ENCODE measurements at places on chromosomes 5 and 9.

- no peak for DNase-seq
These were observed 8.6 kb downstream of the AGPAT2 start for GRCh38 chr9:136678624-136679023.

- no peak for DNase-seq
These were observed 785.3 kb upstream of the RIOK2 start for GRCh38 chr5:97968346-97968745.

GRCh38 chr9:118882684-118883083, 486.6 kb downstream of the BRINP1 start:
- DNase-seq = no peak

- no peak for DNase-seq
These were observed 9.0 kb upstream of the ZSWIM6 start for GRCh38 chr5:61322738-61323725.

- DNase-seq = no peak
These were observed 63.2 kb downstream of the PRR16 start for GRCh38 chr5:120527251-120527650.

DNA sequence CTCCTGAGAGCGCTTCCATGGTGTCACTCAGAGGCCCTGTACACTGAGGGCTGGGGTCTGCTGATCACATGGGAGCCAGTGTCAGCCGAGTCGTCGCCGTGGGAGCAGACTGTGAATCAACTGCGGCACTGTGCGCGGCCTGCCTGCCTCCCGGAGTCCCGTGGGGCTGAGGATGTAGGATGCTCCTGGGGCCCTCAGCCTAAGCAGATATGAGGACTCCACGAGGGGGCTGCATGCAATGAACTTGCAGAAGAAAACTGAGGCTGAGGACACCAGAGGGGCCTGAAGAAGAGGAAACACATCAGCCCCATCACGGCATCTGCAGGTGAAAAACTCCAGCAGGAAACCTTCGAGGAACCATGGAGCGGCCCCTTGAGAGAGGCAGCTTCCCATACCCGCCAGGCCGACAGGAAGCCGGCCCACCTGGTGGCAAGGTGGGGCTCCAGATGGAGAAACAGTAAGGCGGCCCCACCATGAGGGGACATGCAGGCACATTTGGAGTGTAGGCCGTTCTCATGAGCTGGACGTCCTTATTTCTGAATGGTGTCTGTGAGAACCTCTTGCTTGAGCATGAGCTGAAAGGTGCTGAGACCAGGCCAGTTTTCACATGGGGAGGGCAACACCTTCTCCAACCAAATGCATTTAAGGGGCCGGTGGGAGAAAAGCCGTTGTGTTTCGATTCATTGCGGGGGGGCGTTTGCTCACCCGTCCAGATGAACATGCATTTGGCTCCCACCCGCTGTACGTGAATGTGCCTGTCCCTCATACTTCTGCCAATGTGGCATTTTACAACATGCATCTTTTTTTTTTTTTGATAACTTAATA, 35.2 kb upstream of the ADAMTS2 start:
- no peak for DNase-seq

DNA sequence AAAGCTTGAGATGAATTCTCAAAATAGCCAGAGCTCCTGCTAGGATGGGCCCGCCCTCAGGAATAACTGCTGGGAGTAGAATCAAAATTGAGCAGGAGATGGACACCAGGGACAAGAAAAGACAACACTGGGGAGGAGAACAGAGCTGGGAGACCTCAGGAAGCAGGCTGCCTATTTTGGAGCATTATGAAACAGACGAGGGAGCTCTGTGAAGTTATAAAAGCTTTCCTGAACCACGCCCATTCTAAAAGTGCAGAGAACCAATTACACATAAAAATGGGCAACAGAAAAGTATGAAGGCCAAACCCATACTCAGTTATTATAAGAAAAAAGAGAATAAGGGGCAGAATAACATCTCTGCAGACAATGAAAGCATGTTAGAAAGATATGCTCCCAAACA, 213.9 kb upstream of the TRPC7 start:
- DNase-seq = no peak

DNA sequence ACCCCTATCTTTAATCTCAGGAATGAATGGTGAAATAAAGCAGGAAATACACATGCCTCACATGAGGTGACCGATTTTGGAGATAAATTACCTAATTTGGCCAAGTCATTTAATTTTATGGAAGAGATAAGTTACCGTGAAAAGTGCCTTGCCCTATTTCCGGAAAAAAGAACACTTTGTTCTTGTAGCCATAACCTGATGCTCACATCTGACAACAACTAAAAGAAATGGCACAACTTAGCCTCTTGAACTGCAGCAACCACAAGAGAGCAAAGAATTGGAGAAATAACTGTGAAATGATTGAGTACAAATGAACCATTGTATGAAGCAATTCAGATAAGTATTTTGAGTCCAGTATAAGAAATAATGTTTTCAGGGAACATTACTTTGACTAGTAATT, 628.1 kb upstream of the TYRP1 start:
- no peak for DNase-seq

GRCh38 chr5:39668980-39669379, 244.2 kb upstream of the DAB2 start:
- DNase-seq = no peak

DNA sequence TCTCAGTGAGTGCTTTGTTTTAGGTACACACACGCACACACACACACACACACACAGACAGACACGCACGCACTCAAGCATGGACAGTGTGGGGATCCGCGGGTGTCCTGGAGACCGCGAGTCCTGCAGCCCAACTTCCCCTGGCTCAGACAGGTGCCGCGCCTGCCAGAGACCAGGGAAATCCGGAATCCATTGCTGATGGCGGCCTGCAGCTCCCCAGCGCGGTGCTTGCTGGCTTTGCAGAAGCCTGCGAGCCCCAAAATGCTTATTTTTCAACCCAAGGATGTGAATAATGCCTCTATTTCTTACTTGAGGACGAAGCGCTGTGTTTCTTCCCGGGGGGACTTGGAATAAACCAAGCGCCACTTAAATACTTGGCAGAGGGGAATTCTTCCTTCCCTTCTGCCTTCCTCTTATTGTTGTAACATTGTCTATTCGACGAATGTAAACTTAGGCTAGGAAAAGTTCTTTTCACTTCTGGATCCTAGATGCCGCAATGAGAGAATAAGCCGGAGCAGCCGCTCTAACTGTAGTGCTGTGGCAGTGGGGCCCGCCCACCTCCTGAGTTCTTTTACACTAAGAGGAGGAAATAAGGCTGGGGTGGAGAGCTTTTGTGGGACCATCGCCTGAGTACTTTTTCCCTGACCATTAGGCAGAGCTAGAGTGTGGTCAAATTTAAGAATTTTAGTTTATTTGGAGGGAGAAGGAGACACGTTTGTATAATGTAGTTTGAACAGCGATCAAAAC, 802 bp downstream of the ITGA2 start:
- DNase-seq = peak; percentile 4

- DNase-seq = no peak
These were observed 62.1 kb upstream of the IL6ST start for GRCh38 chr5:56056875-56057274.

DNA sequence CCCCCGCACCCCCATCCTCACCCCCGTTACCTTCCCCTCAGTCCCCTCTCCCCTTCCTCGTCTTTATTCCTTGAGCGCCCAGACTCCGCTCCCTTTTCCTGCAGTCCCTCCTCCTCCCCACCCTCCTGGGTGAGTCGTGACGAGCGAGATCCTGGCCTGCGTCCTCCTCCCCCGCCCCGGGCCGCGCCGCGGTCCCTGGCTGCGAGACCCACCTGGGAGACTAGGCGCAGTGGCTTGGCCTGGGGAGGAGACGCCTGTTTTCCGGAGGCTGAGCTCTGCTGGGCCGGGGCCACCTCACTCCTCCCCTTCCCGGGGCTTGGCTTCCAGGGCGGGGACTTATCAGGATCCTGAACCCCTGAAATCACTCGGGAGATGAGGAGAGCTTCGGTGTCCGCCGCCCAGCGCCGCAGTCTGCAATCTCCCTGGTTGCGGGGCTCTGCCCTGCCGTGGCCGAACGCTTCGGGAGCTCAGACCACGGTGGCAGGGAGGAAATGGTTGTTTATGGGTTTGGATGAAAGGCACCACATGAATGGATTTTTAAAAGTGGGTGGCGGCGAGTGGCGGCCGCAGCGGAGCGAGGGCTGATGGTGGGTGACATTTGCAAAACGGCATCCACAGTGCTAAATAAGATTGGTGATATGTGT, 984 bp downstream of the STXBP1 start:
- DNase-seq = peak; percentile 24

DNA sequence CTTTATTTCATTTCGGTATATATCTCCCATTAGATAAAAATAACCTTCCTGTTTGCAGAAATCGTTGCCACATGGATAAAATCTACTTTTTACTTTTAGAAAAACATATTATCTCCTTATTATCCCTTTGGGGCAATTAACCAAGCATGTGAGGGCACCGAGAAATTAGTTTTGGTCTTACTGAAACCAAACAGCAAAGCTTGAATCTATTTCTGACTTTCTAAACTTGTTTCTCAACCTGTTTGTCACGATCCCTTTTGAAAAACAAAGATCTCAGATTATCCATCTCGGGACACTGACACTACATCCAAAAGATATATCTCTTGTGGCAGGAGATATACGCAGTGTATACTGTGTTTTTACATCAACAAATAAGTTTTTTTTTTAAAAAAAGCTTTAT, 2.3 kb downstream of the TUT7 start:
- no peak for DNase-seq

DNA sequence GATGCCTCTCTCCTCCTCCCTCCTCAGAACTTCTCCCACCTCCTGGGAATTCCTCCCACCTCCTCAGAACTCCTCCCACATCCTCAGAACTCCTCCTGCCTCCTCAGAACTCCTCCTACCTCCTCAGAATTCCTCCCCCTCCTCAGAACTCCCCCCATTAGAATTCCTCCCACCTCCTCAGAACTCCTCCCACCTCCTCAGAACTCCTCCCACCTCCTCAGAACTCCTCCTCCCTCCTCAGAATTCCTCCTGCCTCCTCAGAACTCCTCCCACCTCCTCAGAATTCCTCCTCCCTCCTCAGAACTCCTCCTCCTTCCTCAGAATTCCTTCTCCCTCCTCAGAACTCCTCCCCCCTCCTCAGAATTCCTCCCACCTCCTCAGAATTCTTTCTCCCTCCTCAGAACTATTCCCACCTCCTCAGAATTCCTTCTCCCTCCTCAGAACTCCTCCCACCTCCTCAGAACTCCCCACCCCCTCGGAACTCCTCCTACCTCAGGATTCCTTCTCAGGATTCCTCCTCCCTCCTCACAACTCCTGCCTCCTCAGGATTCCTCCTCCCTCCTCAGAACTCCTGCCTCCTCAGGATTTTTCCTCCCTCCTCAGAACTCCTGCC, 23.9 kb downstream of the SLC46A2 start:
- no peak for DNase-seq

GRCh38 chr9:116937361-116937760, 250.3 kb downstream of the TRIM32 start:
- DNase-seq = no peak

DNA sequence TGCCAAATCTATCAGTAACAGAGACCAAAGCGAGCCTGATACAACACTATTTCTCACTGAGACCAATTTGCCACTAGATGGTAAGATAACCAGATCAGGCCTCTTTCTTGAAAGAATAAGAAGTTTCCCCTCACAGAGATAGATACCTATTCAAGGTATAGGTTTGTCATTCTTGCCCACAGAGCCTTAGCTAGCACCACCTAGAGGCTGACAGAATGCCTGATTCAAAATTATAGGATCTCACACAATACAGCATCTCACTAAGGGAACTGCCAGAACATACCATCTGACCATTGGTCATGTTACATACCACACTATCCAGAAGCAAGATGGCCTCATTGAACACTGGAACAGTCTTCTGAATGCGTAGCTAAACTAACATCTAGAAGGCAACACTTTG, 166.6 kb upstream of the HCN1 start:
- no peak for DNase-seq

GRCh38 chr5:150789943-150790611, 11.5 kb downstream of the SMIM3 start:
- DNase-seq = peak; percentile 11

DNA sequence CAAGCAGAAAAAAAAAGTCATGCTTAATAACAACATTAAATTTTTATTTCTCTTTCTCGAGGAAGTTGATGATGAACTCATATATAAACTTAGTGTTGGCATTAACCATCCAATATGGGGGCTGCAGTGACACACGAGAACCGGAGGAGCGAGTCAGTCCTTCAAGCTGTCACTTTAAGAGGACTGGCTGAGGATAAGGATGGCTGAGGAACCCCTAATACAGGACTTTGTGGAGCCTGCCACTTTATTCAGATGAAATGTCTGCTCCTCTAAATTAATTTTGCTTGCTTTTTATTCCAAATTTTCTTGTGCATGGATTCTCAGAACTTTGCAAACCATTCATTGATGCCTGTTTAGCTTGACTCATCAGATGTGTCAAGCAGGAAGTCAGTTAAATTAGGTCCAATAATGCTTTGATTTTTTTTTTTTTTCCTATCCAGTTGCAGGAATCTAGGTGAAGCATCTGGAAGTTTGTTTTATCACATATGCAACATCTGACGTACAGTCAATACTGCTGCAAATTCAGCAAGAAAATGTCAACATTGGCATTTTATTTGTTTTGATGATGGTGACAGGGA, 144.2 kb upstream of the COL5A1 start:
- DNase-seq = no peak

DNA sequence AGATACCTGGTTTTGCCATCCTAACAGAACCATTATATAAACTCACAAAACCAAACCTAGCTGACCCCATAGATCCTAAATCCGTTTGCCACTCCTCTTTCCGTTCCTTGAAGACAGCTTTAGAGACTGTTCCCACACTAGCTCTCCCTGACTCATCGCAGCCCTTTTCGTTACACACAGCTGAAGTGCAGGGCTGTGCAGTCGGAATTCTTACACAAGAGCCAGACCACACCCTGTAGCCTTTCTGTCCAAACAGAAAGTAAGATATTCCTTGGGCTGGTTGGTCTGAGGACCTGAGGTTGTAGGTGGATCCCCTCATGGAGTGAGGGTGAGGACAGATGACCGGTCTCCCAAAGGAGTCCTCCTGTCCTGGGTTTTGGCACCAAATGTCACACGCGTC, 56.7 kb upstream of the NAA35 start:
- no peak for DNase-seq

DNA sequence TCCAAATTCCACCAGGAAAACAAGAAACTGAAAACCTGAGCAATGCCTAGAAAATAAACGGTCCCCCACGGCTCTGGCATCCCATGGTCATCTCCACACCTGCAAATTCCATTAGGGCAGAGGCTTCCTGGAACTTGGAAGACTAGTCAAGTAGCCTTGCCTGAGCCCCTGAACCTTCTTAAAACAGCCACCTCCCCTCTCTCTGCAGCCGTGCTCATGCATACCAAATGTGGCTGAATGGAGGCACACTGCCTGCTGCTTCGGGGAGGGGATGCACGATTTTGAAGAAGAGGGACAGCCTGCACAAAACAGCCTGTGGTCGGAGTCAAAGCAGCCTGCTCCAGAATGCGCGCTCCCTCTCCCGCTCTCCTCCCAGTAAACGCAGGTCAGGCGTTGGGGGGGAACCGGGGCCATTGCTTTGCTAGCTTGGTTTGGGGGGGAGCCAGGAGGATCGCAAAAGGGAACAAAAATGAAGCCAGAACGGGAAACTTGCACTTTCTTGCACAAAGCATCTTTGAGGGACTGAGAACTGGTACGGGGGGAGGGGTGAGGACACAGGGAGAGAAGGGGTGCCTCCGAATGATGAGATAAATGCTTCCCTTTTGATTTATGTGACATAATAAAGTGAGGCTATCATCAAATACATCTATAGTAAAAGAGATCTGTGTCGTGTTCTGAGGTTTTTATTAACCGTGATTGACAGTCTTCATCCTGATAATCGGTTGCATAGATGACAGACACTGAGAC, at the start of gene TRPM3:
TSS of gene TRPM3 (minus strand) at position 347 of the 747 bp plus-strand sequence. CDS start at position 80, 267 bp downstream.
- no peak for DNase-seq
